Memory B cell (primary cell): ENCODE measurements at places on chromosomes 5 and 9.

DNA sequence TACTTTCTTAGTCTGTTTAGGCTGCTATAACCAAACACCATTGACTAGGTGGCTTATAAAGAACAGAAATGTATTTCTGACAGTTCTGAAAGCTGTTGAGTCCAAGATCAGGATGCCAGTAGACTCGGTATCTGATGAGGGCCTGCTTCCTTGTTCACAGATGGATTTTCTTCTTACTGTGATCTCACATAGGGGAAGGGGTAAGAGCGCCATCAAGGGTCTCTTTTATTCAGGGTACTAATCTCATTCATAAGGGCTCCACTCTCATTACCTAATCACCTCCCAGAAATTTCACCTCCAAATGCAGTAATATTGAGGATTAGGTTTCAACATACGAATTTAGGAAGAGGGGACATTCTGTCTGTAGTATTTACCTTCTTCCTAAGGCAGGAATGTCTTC is 384.0 kb upstream of the DMAC1 start:
- no peak overlapping the region for H3K27ac ChIP-seq
- no peaks in the 10 kb centered on the region for H3K4me1 ChIP-seq
- H3K27me3 ChIP-seq, result no peaks in the 10 kb centered on the region
- no peak for DNase-seq

- no peak for DNase-seq
- peaks cover 2% of the 10 kb centered on the region for H3K36me3 ChIP-seq
- no peak overlapping the region for H3K4me3 ChIP-seq
- H3K27ac ChIP-seq, result no peak overlapping the region
- peaks cover 14% of the 10 kb centered on the region for H3K27me3 ChIP-seq
Observed at GRCh38 chr5:173577166-173577565, 39.3 kb downstream of the BOD1 start.

- H3K4me3 ChIP-seq, result no peak overlapping the region
- no peak overlapping the region for H3K27ac ChIP-seq
- H3K36me3 ChIP-seq, result peaks cover 5% of the 10 kb centered on the region
- no peaks in the 10 kb centered on the region for H3K27me3 ChIP-seq
Observed at GRCh38 chr9:95813923-95814322, 61.6 kb upstream of the ERCC6L2 start.

DNA sequence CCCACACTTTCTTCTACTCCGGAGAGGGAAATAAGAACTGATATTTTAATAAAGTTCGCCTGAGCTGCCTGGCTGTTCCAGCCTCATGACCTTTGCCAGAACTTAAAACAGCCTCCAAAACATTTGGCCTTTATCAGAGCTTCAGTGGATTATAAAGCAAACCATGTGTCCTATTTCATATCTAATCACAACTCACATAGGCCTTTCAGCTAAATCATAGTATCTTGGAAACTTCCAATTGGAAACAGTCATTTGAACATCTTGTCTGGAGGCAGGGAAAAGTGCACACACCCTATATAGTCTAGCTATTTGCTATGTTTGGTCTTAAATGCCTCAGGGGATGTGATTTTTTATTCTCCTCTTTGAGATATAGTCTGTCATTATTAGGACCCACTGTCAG is 46.0 kb upstream of the FREM1 start:
- no peaks in the 10 kb centered on the region for H3K4me1 ChIP-seq
- no peak overlapping the region for H3K4me3 ChIP-seq
- H3K27me3 ChIP-seq, result no peaks in the 10 kb centered on the region

DNA sequence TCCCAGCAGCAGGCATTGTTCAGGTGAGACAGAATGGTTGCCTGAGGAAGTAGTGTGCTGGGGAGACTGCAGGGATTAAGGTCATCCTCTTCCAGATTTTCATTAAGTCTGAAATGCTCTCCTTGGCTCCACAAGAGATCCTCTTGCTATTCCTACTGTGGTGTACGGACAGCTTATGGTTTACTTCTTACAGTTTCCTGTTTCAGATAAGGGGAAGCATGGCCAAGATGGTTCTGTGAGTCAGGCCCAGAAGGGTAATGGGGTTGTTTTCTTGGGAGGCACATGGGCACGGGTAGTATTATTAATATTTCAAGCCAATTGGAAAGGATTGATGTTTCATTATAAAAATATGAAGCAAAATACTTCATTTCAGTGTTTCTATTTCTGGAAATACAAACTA is 42.9 kb downstream of the GLRX start:
- H3K4me3 ChIP-seq, result no peak overlapping the region
- H3K27me3 ChIP-seq, result no peaks in the 10 kb centered on the region
- H3K36me3 ChIP-seq, result no peaks in the 10 kb centered on the region
- no peak overlapping the region for H3K27ac ChIP-seq
- H3K4me1 ChIP-seq, result peaks cover 5% of the 10 kb centered on the region

GRCh38 chr9:14313378-14313940 is 482 bp downstream of the NFIB start:
- peaks cover 2% of the 10 kb centered on the region for H3K36me3 ChIP-seq
- peaks cover 12% of the 10 kb centered on the region for H3K4me1 ChIP-seq
- H3K27ac ChIP-seq, result no peak overlapping the region
- H3K27me3 ChIP-seq, result peaks cover 27% of the 10 kb centered on the region
- DNase-seq, result no peak
- peak overlapping the region; percentile 85 for H3K4me3 ChIP-seq

DNA sequence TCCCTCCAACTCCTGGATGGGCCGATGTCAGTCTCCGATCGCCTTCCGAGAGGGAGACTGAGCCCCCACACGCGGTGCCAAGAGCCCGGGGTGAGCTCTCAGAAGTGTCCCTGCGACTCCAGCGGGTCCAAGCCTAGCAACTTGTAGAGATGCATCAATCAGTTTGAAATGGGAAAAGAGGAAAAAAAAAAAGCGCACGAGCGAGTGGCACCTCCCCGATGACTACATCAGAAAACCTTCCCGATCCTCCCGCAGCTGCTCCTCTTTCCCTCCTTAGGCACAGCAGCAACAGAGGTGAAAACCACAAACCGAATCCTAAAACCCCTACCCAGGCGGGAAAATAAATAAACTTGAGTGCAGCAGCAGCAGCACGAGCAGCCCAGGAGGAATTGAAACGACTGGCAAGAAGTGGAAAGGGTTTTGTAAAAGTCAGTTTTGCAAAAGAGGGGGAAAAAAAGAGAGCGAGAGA is 1.0 kb upstream of the EFNA5 start:
- peaks cover 22% of the 10 kb centered on the region for H3K27me3 ChIP-seq
- peaks cover 19% of the 10 kb centered on the region for H3K4me1 ChIP-seq
- no peak for DNase-seq
- no peak overlapping the region for H3K27ac ChIP-seq

- H3K4me3 ChIP-seq, result no peak overlapping the region
- no peaks in the 10 kb centered on the region for H3K27me3 ChIP-seq
- H3K36me3 ChIP-seq, result peaks cover 7% of the 10 kb centered on the region
- no peak for DNase-seq
- peaks cover 43% of the 10 kb centered on the region for H3K4me1 ChIP-seq
- peak overlapping the region; percentile 68 for H3K27ac ChIP-seq
Observed at GRCh38 chr5:131285703-131286399, 22.0 kb downstream of the CDC42SE2 start.

- no peak overlapping the region for H3K4me3 ChIP-seq
- peak; percentile 21 for DNase-seq
- H3K4me1 ChIP-seq, result peaks cover 41% of the 10 kb centered on the region
- no peak overlapping the region for H3K27ac ChIP-seq
Observed at GRCh38 chr5:68252673-68253623, 37.4 kb downstream of the PIK3R1 start.
